Thymus (tissue), 14 donors: ENCODE measurements at places on chromosomes 16 and 17. TPM values are rescaled to one million over a fixed set of nuclear protein-coding genes. Genes with fewer than 3 reads are reported as not detected.
A peak's percentile ranks its signal among the peaks of the same experiment; 100 is the strongest.

GRCh38 chr16:73126525-73126853 lies 78.6 kb upstream of the ZFHX3 start:
- no peak for DNase-seq

- no peak for DNase-seq
These were observed 169.5 kb upstream of the C17orf78 start for GRCh38 chr17:37206299-37206698.

DNA sequence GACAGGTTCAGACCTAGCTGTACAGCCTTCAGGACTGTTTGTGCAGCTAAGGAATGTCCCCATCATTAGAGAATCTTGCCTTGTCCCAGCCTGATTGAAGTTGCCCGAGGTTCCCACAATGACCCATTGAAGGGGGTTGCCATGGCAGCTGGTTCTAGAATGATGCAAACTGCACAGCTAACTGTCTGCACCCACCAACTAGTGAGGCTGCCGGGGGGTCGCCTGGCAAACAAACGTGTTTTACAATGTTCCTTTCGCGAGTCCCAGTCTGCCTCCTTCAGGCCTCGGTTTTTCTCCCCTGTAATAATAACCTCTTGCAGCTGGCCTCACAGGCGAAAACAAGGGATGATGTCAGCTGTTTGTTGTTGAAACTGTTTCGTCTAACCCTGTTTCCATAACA lies 5.5 kb downstream of the C16orf96 start:
- no peak for DNase-seq

- no peak for DNase-seq
These were observed 685 bp upstream of the MPG start for GRCh38 chr16:77273-77806.

DNA sequence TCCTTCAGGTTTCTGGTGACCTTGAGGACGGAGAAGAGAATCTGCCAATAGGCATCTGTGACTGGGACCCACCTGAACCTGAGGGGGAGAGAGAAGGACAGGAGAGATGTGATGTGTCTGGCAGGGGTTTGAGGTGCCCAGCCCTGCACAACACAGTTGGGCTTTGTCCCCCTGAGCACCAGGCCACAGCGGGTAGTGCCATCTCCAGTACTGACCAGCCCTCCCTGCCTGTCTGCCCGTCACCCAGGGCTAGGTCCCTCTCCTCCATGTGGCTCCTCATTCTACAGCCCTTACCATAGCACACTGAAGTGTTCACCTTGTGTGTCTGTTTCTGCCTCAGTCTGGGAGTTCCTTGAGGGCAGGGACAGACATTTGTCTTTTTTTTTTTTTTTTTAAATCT lies 30.8 kb downstream of the NLRP1 start:
- no peak for DNase-seq

DNA sequence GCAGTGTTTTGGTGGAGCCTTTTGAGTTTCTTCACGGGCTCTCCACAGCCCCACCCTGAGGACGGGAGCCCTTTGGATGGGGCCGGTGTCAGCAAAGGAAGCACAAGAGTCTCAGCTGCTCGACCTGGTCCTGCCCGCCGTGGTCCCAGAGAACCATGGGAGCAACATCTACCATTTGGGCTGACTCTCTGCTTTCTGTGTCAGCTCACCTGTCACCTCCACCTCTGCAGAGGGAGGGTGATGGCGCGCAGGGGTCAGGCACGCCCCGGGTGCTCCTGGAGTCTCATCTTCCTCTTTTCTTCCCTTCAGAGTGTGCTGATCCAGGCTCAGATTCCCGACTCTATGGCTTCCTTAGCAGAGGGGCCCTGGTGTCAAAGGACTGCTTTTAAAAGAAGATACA lies 171.7 kb downstream of the LAT start:
- no peak for DNase-seq

DNA sequence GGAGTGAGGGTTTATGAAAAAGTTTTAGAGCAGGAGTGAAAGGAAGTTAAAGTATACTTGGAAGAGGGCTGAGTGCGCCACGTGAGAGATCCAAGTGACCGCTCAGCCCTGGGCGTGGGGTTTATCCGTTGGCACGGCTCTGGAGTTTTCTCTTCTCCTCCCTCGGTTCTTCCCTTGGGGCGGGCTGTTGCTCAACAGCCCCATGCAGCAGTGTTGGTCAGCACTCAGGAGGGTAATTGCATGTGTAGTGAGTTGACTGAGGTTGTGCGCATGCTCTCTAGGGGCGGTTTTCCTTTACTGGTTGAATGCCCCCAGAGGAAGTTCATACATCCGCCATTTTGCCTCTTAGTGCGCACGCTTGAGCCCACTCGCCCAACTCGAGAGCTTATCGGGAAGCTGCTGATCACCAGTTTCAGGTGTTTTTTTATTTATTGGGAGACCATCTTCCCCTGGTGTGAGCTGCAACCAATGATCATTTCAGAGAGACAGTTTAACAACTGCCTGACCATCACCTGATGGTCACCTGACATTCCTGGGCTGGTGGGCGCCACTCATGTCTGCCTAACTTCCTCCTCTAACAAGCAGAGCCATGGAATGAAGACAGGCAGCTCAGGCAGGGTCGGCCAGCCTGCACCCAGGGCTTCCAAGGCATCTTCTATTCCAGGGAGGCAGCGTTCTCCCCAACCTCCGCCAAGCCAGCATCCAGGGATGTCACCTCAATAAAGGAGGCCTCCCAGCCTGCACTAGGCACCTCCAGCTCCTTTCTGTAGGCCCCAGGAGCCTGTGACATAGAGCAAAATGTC lies 41.3 kb upstream of the DNAH17 start:
- no peak for DNase-seq

- peak; percentile 70 for DNase-seq
These were observed 58.0 kb downstream of the PITPNC1 start for GRCh38 chr17:67435122-67435521.

DNA sequence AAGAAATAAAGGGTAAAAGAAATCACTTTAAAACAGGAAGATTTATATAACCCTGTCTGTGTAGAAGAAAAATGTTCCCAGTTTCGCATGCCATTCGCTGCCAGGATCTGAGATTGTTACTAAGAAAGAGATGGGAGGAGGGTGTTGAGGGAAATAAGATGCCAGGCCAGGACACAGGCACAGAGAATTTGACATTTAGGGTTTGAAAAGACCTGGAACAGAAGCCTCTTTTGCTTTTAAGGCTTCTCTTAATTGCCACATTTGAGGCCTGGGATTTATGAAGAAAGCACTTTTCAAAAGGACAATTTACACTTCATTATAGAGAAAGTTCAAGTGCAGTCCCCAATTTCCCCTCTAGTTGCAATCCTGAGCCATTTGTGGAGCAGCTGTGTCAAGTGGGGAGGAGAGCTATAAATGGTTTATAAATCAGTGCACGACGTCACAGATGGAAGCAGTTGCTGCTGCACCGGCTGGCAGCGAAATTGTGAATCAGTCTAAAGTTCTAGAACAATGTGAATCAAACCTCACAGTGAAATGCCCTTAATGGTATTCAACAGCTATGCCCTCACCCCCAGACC lies 26.5 kb upstream of the C16orf87 start:
- DNase-seq: no peak

GRCh38 chr17:77203846-77204245 lies 63.1 kb downstream of the SEC14L1 start:
- DNase-seq: no peak

DNA sequence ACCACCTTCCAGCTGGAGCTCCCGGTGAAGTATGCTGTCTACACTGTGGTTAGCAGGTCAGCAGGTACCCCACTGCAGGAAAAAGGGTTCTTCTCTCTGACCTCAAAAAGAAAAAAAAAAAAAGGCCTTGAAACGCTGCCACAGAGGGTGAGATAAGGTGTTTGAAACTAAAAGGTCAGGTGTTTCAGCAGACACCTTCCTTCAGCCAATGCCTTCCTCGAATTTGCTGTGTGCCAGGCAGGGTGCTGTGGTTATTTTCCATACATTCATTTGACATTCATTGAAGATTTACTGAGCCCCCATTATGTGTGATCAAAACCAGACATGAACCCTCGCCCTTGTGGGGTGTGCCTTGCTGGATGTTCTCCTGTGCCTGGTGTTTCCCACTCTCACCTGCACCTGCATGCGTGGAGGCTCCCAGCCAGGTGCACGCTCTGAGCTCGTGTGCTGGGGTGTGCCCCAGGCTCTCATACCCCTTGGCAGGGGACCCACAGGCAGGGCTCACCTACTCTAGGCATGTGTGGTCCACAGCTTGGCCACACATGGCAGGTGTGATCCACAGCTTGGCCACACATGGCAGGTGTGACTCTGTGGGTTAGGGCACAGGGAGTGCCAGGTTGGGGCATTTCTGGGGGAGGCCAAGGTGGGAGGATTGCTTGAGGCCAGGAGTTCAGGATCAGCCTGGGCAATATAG lies 15.8 kb upstream of the ITGAD start:
- no peak for DNase-seq

DNA sequence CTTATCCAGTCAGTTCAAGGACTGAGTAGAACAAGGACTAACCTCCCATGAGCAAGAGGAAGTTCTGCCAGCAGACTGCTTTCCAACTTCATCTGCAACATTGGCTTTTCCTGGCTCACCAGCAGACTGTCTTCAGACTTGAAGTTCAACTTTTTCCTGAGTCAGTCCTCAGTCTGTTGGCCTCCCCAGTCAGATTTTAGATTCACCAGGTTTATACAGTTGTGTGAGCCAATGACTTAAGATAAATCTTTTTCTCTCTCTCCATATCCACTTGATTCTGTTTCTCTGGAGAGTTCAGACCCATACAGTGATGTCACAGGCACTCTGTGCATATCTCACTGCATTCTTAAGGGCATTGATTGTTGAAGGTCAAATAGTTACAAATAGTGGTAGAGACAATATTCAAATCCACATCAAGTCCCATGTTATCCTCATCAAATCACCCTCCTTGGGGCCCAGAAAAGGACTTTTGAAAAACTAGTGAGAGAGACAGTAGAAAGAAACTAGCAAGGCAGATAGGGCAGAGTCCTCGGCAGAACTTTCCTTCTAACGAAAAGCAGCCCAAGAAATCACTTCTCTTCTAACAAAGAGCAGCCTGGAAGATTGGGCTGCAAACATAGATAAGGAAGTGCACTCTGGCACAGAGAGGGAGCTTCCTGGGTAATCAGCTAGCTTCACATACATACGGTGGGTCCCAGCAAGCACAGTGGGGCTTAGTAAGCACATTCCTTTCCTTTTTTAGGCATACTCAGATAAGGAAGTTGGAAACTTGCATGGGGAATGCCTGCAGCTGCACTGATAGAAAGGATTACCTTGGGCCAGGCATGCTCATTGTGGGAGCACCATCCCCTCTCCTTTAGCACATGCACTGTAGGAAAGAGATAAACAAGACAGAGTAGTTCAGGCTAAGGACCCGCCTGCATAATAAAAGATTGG lies 132.3 kb upstream of the FAM20A start:
- no peak for DNase-seq

DNA sequence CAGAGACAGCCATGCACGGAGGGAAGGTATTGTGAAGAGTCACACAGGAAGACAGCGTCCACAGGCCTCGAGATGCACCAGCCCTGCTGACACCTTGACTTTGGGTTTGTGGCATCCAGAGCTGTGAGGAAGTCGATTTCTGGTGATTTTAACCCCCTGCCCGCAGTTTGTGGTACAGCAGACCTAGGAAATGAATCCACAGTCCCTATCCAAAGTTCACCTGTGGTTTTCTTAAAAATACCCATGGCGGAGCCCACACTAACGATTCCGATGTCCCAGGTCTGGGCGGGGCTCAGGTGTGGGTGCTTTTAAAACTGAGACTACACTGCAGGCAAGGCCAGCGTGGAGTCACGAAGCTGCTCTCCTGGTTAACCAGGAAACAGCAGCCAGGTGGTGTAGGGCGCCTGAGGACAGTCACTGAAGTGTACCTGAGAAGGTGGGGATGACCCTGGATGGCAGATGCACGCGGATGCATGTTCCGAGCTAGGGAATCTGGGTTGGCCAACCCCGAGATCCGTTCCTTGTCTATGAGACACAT lies 14.4 kb upstream of the MEAK7 start:
- DNase-seq: no peak

- no peak for DNase-seq
These were observed 99.3 kb downstream of the GAS7 start for GRCh38 chr17:10099051-10099571.

DNA sequence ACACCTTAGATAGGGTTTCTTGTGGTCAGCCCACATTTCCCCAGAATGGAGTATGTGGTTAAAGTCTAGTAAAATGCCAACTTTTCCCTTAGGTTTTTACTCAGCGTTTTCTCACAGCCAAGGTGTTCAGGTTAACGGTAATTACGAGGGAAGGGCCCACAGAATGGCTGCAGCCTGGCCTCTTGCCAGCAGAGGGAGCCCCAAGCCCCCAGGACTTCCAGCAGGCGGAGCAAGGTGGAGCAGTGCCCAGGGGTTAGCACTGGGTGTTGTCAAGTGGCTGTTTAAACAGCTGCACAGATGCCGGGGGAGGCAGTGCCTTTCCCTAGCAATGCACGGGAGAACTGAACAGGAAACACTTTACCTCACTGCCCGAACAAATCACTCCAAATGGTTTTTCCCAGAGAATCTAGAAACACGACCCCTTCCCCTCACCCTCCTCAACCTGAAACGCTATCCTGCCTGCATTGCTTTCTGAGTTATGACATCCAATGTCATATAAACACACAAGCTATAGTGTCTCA lies 6.6 kb downstream of the PHB1 start:
- peak; percentile 59 for DNase-seq

- no peak for DNase-seq
These were observed 52.5 kb downstream of the SHISA6 start for GRCh38 chr17:11293480-11293879.

DNA sequence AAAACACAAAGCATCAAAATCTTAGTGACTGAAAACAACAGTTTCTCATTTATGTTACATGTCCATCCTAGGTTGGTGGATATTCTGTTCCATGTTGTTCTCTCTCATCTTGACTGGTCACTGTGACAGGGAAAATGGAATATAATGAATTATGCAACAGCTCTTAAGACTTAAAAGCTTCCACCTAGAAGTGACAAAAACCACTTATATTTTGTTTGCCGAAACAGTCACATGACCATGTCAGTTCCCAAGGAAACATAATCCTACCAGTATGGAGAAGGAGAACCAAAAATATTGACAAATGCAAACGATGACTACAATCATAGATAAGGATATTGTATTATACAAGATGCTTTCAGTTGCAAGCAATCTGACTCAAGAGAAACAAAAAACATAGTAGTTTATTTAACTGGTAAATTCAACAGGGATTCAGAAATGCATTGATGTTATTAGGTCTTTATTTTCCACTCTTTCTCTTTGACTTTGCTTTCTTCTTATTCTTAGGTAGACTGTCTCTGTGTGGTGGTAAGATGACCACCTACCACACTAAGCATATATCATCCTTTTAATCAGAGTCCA lies 103.8 kb downstream of the SSH2 start:
- DNase-seq: no peak

The TCAP gene
- 0.28 TPM for total RNA-seq

The PHF23 gene
- total RNA-seq: 51.6 TPM

The MYH2 gene
- total RNA-seq: 0.09 TPM
